Stimulated activated naive B cell treated with anti-CD40 and anti-IgM and Interleukin-4, amounts not matched to agents 10 μg/mL and 1 μg/mL and 100 μg/mL, for 72 hours (primary cell): ENCODE measurements at places on chromosomes 2 and 18.

- no peak for DNase-seq
Measured at GRCh38 chr2:170258382-170258781, 80.4 kb downstream of the MYO3B start.

GRCh38 chr2:134011936-134012586 is 241.8 kb upstream of the MGAT5 start:
- no peak for DNase-seq

- no peak for DNase-seq
Measured at GRCh38 chr2:235689427-235689853, 195.6 kb downstream of the AGAP1 start.

DNA sequence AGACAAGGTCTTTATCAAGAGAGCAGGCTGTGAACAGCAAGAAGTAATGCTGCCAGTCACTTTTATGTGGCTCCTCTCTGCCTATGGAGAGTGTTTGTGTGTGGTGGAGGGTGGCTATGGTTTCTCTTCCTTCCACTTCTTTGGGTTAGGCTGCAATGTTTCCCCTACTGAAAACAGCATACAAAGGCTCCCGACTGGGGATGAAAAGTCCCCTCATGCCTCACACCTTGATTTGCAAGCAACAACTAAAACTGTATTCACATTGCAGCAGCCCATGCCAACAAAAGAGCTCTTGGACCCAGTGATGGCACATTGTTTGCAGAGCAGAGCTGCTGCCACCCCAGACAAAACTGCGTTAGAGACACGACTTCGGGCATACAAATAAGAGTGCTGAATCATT is 301.6 kb downstream of the SLC8A1 start:
- no peak for DNase-seq

GRCh38 chr2:178211943-178212342 is 17.6 kb downstream of the OSBPL6 start:
- DNase-seq = no peak

DNA sequence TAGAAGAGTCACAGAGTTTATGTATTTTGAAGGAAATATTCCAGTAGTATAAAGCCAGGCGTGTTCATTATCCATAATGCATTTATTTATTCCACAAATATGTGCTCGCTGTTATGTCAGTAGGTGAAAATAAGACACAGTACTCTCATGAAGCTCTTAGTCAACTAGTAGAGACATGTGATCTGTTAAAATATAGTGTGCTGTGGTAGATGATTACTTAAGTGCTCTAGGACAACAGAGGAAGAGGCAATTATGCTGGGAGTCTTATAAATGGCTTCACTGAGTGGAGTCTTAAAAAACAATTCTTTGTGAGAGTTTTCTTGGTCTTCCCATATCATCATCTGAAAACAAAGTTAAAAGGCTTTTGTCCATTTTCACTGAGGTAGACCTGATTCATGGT is 457.3 kb downstream of the XIRP2 start:
- no peak for DNase-seq
